ENCODE measurements at places on chromosomes 1 and 21.

GRCh38 chr1:240230816-240231215 is 139.1 kb downstream of the FMN2 start:
- no peak for DNase-seq

GRCh38 chr1:200738949-200739651 is 407 bp downstream of the CAMSAP2 start:
- peak; percentile 74 for DNase-seq

DNA sequence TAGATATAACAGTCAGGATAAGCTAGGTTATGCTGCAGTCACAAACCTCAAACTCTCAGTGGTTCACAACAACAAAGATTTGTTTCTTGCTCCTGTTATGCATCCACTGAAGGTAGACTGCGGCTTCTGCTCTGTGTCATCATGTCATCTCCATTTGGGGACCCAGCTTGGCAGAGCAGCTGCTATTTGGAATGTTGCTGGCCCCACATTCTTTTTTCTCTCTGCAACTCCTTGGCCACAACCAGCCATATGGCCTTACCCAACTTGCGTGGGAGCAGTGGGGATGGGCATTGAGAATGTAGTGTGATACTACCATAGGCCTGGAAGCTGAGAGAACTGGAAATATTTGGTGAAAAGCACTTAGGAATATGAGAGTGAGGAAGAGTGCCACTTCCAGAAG is 26.4 kb downstream of the AGO4 start:
- DNase-seq = no peak

DNA sequence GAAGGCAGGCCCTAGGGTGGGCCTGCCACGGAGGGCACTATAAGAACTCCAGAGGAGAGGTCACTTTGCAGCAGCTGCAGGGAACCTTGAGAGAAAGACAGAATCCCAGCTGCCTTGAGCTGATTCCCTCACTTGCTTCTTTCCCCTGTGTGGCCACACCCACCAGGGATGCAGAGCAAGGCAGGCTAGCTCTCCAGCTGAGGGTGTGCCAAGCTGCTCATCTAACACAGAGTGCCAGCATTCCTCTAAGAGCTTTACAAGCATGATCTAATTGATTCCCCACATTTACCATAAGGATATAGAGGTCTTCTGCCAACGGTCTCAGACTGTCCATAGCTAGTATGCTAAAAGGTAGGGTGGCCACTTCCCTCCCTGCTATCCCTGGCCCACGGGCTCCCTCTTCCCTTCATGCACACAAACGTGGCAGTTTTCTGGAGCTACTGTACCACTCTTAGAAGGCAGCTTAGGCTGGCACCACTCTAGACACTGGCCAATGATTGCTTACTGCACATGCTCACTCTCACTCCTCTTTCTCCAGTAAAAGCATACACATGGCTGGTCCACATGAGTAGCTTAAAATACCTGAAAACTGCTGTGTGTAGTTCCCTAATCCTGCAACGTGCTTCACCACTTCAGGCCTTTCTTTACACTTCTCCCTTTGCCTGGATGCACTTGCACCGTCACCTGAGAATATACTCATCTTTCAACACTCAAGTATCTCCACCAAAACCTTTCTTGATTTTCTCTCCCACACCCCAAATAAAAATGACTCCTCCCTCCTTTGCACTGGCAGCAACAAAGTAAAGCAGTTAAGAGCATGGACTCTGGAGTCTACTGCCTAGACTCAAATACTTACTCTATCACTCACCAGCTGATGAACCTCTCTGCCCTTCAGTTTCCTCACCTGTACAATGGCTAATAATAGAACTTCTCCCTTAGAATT is 57.7 kb downstream of the DMAP1 start:
- DNase-seq = peak; percentile 49

DNA sequence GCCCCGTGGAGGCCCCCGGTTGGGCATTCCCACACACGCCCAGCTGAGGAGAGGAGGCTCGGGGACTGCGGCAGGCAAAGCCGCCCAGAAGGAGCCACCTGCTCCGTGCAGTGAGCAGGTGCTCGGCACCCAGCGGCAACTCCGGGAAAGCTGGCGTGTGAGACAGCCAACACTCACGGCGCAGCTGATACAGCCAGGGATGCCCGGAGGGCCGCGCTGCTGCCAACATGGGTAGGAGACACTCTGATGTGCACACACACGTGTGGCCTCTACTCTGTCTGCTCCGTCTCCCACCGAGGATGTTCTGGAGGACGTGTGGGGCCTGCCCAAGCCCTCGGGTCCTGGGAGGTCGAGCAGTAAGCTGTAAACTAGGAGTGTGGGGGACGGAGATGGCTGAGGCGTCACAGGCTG is 12.9 kb downstream of the MORN1 start:
- no peak for DNase-seq

- no peak for DNase-seq
Observed at GRCh38 chr1:22132517-22133235, 10.2 kb downstream of the WNT4 start.

GRCh38 chr1:60151311-60151710 is 77.7 kb upstream of the C1orf87 start:
- no peak for DNase-seq

DNA sequence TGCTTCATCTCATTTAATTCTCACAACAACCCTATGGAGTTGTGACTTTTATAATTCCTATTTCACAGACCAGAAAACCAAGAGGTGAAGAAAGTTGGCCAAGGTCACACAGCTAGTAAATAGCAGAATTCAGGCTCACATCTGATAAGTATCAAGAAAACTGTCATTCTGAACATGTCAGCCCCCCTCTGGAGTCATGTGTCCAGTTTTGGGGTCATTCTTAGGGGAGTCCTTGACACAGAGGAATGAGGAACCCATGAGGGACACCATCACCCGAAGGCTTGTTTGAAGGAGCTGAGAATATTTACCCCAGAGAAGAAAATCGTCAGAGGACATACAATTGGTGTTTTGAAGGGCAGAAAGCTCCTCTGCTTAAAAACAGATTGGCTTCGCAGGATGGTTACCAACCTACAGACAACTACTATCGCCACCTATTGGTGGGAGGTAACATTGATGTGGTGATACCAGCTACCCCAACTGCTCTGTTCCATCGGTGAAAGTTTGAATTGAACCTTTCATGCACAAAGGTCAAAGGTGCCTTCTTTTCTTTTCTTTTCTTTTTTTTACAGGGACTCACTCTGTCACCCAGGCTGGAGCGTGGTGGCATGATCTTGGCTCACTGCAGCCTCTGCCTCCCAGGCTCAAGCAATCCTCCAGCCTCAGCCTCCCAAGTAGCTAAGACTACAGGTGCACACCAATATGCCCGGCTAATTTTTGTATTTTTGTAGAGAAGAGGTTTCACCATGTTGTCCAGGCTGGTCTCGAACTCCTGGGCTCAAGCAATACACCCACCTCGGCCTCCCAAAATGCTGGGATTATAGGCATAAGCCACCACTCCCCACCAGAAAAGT is 31.3 kb downstream of the NCMAP start:
- peak; percentile 4 for DNase-seq

GRCh38 chr1:44154049-44154448 is 12.6 kb upstream of the KLF18 start:
- no peak for DNase-seq
